Activated CD4-positive, alpha-beta T cell treated with anti-CD3 and anti-CD28 coated beads, Interleukin-2, amount 50 U/mL, for 24 hours (primary cell): ENCODE measurements at places on chromosomes 2 and 18.
A peak's percentile ranks its signal among the peaks of the same experiment; 100 is the strongest.

DNA sequence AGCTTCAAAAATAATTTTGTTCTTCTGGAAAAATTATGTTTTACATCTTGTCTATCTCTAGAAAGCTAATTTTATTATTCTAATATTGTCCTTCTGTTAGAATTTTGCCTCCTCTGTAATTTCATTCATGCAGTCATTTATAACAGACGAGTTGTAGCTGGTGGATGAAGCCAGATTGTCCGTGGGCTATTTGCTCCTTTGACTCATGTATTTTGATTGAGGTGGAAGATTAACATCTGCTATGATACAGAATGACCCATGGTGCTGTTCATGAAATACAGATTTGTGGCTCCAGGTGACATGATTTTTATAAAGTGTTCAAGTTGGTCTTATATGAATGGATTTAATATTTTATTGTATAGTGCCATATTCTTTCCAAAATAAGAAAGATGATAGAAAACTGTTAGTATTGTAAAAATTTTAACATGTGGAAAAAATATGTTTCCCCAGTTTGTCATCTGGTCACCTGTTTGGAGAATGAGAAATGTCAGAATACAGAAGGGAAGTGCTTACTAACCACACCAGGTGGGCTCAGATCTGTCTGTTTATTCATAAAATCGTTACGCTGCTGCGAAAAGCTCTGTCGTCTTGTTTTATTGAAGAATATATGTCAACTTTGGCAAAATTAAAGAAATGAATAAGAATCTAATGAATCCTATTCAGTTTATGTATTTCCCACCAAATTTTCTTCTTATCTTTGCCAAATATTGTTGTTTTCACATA lies 20.4 kb upstream of the L3MBTL4 start:
- no peak for DNase-seq

GRCh38 chr2:197024206-197024605 lies 97.7 kb upstream of the PGAP1 start:
- DNase-seq: no peak

- no peak for DNase-seq
Measured at GRCh38 chr2:44951124-44951523, 9.6 kb downstream of the SIX3 start.

DNA sequence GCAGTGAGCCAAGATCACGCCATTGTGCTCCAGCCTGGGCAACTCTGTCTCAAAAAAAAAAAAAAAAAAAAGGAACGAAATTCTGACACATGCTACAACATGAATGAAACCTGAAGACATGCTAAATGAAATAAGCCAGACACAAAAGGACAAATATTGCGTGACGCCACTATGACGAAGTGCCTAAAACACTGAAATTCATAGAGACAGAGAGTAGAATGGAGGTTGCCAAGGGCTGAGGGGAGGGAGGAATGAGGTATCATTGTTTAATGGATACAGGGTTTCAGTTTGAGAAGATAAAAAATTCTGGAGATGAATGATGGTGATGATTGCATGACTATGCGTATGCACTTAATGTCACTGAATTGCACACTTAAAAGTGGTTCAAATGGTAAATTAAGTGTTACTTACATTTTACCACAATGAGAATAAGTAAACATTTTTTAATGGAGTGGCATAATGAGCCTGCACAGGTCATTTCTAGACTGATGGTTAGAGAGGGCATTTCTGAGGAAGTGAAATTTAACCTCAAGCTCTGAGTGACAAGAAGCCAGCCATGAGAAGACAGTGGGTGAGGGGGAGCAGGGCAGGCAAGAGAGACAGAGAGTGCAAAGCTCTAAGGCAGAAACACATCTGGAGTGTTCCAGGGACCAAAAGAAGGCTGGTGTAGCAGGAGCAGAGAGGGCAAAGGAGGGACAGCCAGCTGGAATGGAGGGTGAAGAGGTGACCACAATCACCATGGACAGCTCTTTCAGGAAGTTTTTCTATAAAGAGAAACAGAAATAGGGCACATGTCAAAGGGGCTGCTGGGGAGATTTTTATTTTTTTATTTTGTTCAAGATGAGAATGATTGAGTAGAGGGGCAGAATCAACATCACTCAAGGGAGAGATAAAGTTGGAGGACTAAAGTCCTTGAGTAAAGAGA lies 20.6 kb upstream of the EXOC6B start:
- no peak for DNase-seq

- DNase-seq: no peak
Measured at GRCh38 chr2:240987588-240987987, 10.8 kb upstream of the SNED1 start.

- DNase-seq: peak; percentile 46
Measured at GRCh38 chr2:234422981-234423431, 73.9 kb downstream of the ARL4C start.

DNA sequence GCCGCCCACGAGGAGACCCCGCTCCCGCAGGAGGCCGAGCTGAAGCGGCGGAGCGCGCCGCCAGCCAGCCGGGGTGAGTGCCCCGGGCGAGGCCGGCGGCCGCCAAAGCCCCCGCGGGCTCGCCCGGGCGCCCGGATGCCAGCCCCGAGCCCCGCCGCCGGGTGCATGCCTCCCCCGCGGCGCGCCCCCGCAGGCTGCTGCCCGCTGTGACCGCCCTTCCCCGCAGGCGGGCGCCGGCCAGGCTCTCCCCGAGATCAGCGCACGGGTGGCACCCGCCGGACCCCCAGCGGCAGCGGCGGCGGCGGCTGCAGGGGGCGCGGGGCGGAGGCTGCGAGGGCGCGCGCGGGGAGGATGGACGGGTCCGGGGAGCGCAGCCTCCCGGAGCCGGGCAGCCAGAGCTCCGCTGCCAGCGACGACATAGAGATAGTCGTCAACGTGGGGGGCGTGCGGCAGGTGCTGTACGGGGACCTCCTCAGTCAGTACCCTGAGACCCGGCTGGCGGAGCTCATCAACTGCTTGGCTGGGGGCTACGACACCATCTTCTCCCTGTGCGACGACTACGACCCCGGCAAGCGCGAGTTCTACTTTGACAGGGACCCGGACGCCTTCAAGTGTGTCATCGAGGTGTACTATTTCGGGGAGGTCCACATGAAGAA lies 470 bp downstream of the KCNF1 start:
- no peak for DNase-seq

DNA sequence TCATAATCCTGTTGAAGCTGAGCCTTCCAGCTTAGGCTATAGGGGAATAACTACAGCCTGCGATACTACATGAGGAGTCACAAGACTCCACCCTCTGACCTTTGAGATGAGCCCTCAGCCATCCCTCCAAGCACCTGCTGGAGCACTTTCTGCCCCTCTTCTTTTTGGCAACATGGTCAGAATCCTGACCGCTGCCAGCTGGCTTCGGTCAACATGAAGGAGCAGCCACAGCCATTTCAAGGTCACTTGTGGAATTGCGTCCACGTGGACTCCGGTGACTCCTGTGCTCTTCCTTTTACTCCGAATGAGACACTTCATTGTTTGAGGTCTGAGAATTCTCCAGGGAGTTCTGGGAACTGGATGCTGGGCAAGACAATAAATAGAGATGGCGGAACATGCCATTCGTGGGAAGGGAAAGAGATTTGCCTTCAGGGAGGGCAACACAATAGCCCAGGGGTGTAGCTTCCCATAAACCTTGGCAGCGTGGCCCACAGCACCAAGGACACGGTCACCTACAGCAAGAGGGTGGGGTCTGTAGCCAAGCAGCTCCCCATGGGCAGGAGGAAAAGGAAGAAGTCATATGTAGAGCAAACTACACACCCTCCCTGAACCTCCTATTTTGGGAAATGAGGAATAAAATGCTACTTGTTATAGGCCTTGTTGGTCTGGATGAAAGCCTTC lies 73.3 kb upstream of the PPP1CB start:
- DNase-seq: no peak

DNA sequence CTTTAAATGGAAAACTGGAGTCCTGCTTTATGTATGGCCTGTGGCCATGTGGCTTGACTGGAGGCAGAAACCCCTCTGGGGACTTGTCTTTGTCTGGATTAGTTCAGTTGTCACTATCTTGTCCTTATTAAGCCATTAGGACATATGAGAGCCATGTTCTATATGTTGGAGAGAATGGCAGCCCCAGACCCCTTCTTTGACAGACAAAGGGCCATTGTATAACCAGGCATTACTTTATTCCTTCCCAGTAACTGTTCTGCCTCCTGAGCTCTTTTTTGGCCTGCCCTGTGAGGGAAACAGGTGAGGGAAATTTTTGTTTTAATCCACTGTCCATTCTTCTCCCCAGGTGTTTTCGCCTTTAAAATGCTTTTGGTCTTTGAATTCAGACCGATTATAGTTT lies 43.3 kb downstream of the FSHR start:
- no peak for DNase-seq

DNA sequence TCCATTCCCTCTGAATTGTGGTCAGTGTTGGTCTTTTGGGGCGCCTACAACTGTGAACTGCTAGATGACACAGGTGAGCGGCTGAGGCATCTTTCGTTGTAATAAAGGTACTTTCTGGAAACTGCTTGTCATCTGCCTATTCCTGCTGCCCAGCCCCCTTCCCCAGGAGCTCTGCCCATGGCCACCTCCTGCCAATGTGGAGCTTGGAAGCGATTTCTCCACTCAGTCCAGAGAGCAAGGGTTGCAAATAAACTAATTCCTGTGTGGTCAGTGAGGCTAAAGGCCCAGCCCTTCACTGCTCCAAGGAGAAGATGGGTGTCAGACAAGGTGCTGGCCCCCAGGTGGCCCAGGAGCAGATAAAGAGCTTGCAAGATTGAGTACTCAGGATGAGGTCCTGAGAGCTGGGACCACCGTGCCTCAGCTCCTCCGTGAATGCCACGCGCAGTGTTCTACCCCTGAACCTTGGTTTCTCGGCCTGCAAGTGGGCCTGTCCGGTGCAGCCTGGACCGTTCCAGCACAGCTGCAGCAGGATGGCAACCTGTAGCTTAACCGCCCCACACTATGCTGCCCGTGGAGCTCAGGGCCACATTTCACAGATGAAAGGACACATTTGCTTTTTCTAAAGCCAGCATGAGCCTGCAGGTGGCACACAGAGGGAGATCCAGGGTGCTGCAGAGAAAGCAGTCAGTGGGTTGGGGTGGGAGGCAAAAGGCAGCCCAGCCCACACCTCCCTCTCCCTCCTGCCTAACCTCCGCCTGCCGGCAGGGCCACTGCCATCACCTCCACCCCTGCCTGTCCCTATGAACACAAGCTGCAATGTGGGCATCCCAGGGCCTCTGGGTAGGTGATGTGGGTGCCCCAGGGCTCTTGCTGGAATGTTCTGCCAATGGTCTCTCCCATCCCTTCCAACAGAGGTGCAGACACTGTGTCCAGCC lies 78.7 kb upstream of the OTOF start:
- DNase-seq: no peak

- no peak for DNase-seq
Measured at GRCh38 chr2:68521037-68521436, 53.7 kb downstream of the APLF start.

- DNase-seq: no peak
Measured at GRCh38 chr2:151333083-151333482, 24.3 kb upstream of the TNFAIP6 start.

GRCh38 chr2:3620834-3621233 lies 25.9 kb downstream of the COLEC11 start:
- no peak for DNase-seq

- DNase-seq: no peak
Measured at GRCh38 chr2:25804338-25804737, 73.9 kb downstream of the ASXL2 start.

GRCh38 chr2:65802298-65802942 lies 370.0 kb upstream of the SPRED2 start:
- DNase-seq: no peak

DNA sequence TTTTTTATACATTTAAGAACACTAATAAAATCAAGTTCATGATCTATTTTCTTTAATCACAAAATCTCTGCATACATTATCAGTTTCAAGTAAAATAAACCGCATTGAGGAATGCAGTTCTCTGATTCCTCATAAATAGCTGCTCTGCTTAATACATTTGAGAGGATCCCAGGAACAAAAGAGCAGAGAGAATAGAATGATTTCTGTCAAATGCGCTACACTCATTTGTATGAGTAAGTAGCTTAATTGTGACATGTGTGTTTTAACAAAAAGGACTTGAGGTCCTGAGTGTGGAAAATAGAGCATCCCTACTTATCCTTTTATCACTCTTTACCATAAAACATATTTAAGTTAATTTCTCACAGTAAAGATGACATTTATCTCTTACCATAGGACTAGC lies 134.0 kb downstream of the PID1 start:
- no peak for DNase-seq

GRCh38 chr2:139033300-139033699 lies 253.1 kb upstream of the NXPH2 start:
- DNase-seq: no peak

DNA sequence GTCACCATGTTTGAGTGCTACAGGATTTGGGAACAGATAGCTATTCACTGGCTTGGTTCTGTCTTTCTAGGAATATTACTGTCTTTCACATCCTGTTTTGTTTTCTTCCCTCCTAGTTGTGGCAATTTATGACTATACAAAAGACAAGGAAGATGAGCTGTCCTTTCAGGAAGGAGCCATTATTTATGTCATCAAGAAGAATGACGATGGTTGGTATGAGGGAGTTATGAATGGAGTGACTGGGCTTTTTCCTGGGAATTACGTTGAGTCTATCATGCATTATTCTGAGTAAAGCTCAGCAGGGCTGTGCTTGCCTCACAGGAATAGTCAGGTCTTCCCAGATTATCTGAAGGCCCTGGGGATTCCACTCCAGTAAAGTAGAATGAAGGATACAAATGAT lies 98.9 kb downstream of the ABI2 start:
- DNase-seq: no peak

GRCh38 chr2:5940596-5941535 lies 248.7 kb downstream of the SOX11 start:
- no peak for DNase-seq

DNA sequence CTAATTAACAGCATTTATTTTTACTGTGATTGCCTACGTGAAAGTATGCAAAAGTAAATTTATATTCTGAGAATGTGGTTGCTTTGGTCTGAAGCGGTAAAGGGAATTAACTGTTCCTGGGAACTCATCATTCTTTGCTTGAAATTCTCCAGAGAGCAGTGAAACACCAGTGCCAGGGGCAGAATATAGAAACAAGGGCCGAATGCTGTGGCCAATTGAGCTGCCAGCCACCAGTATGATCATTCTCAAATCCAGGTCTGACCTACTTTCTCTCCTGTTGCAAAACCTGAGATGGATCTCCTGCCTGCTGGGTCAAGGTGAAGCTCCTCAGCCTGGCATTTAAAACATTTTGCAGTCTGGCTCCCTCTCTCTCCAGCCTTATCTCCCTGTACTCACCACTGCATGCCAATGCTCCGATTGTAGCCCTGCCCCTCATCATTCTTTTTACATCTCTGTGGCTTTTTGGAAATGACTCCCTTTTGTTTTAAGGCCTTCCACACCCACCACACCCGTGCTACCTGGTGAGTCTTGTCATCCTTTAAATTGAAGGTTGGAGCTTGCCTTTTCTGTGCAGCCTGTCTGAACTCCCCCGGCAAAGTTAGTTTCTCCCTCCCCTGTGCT lies 94.5 kb upstream of the TMEM178A start:
- DNase-seq: no peak

- no peak for DNase-seq
Measured at GRCh38 chr2:239425631-239426030, 24.8 kb upstream of the HDAC4 start.
